GM04504 (cell line): ENCODE measurements at places on chromosomes 5 and 9.

DNA sequence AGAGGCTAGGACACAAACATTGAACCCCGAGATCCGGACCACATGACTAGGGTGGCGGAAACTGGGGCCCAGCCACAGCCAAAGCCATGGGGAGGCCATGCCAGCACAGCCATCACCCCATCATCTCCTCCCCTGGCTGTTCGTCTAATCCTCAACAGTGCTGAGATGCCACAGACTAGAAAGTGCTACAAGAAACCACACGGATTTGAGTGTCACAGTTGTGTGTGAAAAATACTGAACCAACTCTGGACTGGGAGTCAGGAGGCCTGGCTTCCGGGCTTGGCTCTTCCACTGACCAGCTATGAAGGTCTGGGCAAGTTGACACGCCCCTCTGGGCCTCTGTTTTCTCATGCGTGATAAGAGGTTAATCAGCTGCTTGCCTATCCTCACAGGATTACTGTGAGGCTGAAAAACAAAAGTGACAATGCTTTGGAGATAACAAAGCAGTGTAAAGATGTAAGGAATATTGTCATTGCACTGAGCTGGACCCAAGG, 38.8 kb upstream of the SHB start:
- DNase-seq, result no peak

DNA sequence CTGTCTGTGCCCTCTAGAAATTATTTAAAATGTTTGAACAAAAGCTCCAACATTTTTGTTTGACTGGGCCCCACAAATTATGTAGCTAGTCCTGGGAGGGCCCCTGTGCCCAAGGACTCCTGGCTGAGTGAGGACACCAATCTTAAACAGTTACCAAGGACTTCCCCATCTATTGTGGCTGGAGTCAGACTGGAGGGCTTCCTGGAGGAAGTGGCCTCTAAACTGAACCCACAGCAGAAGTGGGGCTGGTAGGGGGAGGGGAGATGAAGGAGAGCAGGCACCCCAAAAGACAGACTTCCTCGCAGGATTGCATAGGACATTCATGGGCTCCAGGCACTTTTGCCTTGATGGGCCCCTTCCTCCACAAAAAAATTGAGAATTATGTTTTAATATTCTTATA, 8.1 kb downstream of the ADAMTS13 start:
- no peak for DNase-seq

DNA sequence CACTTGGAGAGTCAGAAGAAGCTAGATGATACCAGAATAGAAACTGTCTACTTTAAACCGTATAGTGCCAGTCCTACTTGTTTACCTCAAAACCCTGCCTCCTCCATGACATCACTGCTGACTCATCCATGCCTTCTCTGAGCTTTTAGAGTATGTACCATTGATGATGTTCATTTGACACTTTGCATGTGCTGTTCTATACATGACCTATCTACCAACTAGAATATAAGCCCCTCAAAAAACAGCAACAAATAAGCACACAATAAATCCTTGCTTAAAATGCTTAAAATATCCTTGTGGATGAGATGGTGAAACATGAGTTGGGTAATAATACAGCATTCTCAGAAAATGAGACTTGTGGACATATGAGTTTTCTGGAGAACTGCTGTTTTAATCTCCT, 2.6 kb downstream of the CTNNAL1 start:
- no peak for DNase-seq

DNA sequence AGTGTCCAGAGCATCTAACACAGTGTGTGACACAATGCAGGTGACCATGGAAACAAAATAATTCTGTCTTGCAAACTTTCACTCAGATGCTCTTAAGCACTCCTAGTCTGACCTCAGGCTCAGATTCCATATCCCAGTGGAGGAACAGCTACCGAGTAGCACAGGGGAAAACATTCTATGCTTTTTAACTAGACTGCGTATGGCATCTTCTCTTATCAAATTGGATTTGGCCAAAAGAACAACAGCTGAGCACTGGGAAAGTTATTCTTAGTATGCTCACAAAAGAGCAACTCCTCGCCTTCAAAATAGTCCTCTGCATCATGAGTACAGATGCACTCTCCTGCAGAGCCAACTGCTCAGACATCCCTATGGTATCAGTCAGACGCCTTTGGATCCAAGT, 528.2 kb upstream of the DAP start:
- no peak for DNase-seq

- no peak for DNase-seq
Measured at GRCh38 chr9:109409773-109410397, 88.2 kb downstream of the PTPN3 start.

GRCh38 chr5:76820526-76820890, 1.7 kb downstream of the F2RL1 start:
- no peak for DNase-seq

DNA sequence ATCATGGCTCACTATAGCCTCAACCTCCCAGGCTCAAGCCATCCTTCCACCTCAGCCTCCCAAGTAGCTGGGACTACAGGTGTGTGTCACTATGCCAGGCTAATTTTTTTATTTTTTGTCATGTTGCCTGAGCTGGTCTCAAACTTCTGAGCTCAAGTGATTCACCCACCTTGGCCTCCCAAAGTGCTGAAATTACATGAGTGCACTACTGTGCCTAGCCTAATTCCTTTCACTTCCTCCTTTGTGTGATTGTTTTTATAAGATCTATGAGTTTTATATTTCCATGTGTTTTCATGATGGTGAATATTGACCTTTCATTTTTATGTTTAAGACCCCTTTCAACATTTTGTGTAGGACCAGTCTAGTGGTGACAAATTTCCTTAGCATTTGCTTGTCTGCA, 55.2 kb upstream of the IL12B start:
- no peak for DNase-seq

DNA sequence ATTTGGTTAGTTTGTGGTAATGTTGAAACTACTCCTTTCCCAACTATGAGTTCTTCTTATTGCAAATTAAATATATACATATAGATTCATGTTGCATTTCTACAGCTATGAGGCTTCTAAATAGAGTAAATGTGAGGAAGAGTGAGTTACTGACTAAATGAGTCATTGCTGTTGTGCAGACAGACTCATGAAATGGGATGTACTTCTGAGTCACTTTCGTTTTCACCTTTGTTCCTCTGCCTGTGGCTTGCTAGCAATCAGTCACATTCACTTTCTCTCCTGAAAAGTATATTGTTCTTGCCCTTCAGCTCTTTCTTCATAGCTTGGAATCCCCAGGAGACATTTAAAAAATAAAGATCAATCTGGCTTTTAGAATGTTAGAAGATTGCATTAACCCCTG, 295.5 kb upstream of the SMC2 start:
- no peak for DNase-seq

DNA sequence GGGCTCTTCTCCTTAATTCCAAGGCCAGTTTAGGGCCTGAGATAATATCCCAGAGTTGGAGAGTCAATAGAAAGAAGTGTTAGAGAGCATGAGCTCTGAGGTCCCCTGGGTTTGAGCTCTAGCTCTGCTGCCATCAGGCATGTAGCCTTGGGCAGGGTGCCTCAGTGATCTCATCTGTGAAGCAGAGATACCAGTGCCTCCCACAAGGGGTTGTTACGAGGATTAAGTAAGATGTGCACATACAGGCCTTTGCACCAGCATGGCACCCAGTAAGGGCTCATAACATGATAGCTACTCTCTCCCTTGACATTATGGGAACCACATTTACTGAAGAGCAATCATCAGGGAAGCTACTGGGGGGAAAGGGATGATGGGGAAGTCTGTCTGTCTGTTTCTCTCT, 265.7 kb downstream of the HSPA4 start:
- DNase-seq, result no peak

DNA sequence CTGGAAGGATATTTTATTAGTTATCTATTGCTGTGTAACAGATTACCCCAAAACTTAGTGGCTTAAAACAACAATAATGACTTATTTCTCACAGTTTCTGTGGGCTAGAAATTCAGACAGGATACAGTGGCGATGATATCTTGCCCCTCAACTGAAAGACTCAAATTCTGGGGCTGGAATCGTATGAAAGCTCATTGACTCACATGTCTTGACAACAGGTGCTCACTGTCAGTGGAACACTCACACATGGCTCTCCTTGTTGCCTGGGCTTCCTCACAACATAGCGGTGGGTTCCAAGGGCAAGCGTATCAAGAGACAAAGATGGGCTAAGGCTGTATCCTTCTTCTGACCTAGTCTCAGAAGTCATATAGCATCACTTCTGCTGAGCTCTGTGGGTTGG, 3.7 kb upstream of the GNPDA1 start:
- no peak for DNase-seq

- no peak for DNase-seq
Measured at GRCh38 chr5:95773335-95774059, 42.4 kb downstream of the RHOBTB3 start.

- DNase-seq, result no peak
Measured at GRCh38 chr9:91214867-91215266, 146.9 kb downstream of the AUH start.

DNA sequence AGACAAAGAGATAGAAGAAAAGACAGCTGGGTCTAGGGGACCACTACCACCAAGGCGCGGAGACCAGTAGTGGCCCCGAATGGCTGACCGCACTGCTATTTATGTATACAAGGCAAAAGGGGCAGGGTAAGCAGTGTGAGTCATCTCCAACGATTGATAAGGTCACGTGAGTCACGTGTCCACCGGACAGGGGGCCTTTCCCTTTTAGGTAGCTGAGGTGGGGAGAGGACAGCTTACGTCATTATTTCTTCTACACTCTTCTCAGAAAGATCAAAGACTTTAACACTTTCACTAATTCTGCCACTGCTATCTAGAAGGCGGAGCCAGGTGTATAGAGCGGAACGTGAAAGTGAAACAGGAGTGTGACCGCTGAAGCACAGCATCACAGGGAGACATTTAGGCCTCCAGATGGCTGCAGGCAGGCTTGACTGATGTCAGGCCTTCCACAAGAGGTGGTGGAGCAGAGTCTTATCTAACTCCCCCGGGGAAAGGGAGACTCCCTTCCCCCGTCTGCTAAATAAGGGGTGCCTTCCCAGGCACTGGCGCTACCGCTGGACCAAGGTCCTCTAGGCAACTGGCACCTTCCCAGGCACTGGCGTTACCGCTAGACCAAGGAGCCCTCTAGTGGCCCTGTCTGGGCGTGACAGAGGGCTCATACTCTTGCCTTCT, 6.1 kb upstream of the PRR16 start:
- peak; percentile 49 for DNase-seq

GRCh38 chr5:163988566-163988965, 483.1 kb downstream of the MAT2B start:
- DNase-seq, result no peak

DNA sequence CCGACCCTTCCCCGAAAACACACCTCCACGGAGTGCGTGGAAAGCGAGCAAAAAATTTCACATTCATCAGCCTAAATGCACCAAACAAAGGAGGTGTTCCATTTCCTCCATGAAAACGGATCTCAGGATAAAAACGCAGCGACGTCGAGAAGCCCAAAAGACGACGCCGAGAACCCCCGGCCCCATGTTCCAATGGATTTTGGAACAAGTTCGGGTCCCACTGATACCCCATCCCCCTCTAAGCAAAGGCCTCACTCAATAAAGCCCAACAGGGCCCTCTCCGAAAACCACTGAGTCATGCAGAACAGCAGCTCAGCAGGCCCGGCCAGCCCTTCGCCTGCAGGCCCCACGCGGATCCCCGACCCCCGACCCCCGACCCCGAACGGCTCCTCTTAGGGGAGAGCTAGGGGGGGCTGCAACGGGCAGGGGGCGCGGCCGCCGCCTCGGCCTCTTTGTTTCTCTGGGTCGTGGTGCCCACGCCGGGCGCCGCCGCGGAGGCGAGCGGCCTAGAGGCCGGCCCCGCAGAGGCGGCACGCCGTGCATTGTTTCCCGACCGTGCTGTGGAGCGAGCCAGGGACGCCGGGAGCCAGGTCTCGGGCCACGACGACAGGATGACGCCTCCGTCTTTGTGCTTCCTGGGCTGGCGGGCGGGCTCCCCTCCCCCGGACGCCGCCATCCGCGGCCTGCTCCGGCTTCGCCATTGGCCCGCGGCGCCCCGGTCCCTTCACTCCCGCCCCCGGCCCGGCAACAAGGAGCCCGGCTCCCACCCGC, 915 bp downstream of the ZFAND5 start:
- no peak for DNase-seq

DNA sequence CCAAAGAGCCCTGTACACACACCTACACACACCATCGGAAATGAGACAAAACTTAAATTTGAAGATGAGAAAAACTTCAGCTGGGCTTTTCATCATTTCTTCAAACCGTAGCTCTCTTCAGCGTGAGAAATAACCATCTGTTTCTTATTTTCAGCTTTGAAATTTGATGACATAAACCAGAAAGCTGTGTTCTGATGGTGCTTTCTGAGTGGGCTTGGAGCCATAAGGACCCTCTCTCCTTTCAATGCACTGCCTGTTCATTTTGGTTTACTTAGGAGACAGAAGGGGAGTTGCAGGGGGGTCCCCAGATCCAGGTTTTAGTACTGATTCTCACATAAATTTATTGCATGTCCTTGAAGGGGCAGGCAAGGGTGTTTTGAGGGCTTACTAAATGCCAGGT, 9.5 kb downstream of the FBXO10 start:
- no peak for DNase-seq

GRCh38 chr9:108479989-108480652, 375.7 kb downstream of the ACTL7B start:
- DNase-seq, result no peak

GRCh38 chr9:137296670-137297664, 5.1 kb downstream of the NRARP start:
- no peak for DNase-seq

DNA sequence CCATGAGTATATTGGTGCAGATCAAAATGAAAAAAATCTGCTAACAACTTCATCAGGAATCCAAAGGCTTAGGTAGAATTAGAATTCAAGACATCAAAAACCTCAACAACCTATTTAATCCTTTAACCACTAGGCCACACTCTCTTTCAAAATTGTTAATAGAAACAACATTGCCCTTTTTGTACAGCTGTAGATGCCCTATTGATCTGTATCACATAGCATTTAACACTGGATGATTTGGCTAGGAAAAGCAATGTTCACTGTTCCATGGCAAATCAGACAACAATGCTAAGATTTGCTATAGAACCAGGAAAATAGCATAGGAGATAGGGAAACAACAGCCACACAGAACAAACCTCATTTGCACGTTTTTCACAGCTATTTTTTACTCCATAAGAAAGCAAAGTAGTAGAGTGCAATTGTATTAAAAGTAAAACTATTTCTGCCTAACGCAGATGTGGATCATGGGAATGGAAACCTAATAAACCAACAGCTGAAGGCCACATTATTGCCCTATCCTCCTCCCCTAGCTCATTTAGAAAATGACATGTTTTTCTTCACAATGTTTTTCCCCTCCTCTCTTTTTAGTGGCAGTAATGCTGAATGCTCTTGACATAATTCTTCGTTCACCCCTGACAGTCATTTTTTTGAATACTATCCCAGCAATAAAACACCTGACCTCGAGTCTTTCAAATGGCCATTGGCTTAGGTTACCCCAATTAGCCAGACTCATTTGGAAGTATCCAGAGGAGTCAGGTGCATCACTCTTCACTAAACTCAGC, 373.0 kb upstream of the CCNH start:
- DNase-seq, result no peak
